Colonic mucosa (tissue), 4 donors: ENCODE measurements at places on chromosomes 3 and 15.

- no peak for DNase-seq
These were observed 4.2 kb downstream of the PLCL2 start for GRCh38 chr3:16888785-16889607.

DNA sequence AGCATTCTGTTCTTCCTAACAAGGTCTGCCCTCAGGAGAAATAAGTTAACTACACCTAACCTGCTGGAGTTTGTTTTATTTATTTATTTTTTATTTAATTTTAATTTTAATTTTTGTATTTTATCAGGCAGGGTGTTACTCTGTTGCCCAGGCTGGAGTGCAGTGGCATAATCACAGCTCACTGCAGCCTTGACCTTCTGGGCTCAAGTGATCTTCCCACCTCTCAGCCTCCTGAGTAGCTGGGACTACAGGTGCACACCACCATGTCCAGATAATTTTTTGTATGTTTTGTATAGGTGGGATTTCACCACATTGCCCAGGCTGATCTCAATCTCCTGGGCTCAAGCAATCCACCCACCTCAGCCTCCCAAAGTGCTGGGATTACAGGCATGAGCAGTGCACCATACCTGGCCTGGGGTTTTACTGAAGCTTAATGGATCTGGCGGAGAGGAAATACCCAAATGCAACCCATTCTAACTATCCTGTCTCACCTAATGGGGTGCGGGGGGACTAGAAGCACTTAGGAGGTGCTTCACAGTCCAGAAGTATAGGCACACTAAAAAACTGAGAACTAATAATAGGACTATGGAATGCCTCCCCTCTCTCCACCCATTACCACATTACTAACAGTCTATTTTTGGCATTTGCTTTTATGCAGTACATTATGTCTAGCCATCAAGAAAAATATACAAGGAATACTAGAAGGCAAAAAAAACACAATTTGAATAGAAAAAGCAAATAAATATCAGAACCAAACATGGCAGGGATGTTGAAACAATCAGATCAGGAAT, 61.4 kb downstream of the TTBK2 start:
- no peak for DNase-seq

- no peak for DNase-seq
These were observed 43.3 kb downstream of the MUC4 start for GRCh38 chr3:195768414-195768813.

DNA sequence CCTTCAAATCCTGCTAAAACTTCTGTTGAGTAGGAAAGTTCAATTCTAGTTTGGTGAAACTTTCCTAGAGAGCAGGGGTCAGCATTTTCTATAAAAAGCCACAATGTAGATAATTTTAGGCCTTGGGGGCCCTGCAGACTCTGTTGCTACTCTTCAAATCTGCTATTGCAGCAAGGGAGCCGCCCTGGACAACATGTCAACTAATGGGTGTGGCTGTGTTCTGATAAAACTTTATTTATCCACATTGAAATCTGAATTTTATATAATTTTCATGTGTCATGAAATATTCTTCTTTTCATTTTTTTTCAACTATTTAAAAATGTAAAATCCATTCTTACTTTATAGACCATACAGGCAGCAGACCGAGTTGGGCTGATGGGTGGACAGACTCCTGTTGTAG, 67.4 kb upstream of the SAMMSON start:
- no peak for DNase-seq

- no peak for DNase-seq
These were observed at the start of gene ATP2B2 for GRCh38 chr3:10505050-10505790. ATP2B2 (minus strand) TSS chr3:10505586; CDS start chr3:10449543, 56,043 bp downstream.

GRCh38 chr15:68674975-68675374, 96.2 kb downstream of the CORO2B start:
- no peak for DNase-seq
